ENCODE measurements at places on chromosomes 1 and 21. TPM values are rescaled to one million over a fixed set of nuclear protein-coding genes. Genes with fewer than 3 reads are reported as not detected.

Gene C8A
- not detected for polyA plus RNA-seq

Gene LEMD1
- polyA plus RNA-seq: not detected

Gene OR2AK2
- polyA plus RNA-seq: not detected

Gene PIK3R3
- polyA plus RNA-seq: 0.17 TPM

Gene ZNF644
- 7.0 TPM for polyA plus RNA-seq

Gene RHD
- not detected for polyA plus RNA-seq

Gene TMPRSS3
- not detected for polyA plus RNA-seq

Gene USP33
- polyA plus RNA-seq: 33.5 TPM

- DNase-seq: no peak
Observed at GRCh38 chr1:211194826-211195225, 60.9 kb upstream of the KCNH1 start.

- no peak for DNase-seq
Observed at GRCh38 chr1:225974454-225974853, 24.7 kb downstream of the SDE2 start.

GRCh38 chr1:232012773-232013386 lies 386.3 kb downstream of the DISC1 start:
- DNase-seq: peak; percentile 4

DNA sequence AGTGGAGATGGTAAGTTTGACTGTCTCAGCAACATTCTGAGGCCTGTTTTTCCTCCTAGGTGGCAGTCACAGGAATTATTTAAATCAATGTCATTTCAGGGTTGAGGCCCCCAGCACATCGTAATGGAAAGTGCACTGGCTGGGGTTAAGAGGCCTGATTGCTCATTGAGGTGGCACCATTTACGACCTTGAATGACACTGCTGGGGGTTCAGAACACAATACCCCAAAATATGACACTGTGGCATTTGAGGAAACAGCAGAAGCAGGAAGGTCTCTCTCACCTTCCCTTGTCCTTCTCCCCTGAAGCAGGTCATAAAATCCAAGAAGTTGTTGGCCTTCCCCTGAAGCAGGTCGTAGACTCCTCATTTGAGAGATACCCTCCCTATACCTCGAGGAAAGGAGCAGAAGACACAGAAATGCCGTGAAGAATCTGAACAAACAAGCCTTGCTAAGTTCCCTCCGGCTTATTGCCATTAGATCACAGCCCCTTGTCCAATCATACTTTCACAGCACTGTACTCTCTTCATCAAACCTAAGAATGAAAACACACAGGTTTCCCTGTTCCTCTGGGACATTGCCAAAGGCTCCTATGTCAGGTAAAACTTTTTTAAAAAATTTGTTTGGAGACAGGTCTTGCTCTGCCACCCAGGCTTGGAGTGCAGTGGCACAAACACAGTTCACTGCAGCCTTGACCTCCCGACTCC lies 71.3 kb downstream of the S1PR1 start:
- no peak for DNase-seq

- DNase-seq: no peak
Observed at GRCh38 chr21:25734654-25734903, 125 bp downstream of the ATP5PF start.

- DNase-seq: no peak
Observed at GRCh38 chr1:41689558-41689981, 205.1 kb upstream of the EDN2 start.

DNA sequence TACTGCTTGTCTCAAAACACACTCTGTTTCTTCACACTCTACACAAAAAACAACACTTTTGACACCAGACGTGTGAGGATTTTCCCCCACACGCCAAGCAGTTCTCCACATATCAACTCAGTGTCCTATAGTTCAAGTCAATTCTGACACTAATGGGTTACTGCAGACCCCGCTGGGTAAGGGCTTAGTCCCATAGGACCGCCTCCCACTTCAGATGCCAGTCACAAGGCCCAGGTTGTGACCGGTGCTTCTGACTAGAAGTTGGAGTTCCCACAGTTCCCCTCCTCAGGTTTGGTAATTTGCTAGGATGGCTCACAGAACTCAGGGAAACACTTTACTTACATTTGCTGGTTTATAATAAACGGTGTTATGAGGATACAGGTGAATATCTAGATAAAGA lies 19.9 kb downstream of the VPS13D start:
- DNase-seq: no peak

- no peak for DNase-seq
Observed at GRCh38 chr1:82042306-82043060, 241.7 kb downstream of the ADGRL2 start.

DNA sequence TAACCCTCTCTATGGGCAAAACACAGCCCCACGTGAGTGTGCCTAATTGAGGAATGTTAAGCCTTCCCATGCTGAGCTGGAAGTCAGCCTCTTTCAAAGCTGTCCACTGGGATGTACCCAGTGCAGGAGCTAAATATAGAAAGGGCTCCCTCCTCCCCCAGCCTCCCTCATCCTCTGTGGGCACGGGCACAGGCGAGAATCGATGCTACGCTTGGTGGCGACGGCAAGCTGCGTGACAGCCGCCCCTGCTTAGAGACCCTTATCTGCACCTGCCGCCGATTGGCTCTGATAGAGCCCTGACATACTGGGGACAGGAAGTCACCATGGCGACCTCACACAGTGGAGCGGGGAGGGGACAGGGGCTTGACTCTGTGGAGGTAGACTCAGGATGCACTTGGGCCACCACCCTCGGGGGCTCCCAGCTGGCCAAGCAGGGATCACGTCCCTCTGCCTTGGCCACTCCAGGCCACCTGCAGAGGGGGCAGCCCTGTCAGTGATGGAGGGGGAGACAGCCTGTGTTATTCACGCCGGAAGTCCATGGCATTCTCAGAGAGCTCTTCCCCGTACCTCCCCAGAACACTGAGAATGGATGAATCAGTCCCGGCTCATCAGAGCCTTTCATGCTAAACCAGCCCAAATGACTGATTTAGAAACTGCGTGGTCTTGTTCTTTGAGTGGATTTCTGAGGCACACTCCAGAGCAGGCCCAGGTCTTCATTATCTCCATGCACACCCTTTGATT lies 84.8 kb downstream of the KCND3 start:
- DNase-seq: no peak

DNA sequence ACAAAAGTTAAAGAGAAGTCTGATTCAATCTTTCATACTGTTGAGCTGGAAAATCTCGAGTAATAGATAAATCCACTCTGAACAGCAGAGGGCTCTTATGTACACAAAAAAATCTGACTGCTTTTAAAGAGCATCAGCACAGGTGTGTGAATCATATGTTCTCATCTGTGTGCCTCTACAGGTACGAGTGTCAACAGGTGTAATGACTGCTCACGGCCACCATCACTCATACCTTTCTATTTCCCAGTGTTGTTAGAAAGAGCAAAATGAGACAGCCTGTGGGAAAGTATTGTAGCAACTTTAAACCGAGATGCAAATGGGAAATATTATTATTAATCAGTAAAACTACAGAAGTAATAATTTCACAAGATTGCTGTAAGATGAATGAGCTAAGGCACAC lies 49.0 kb upstream of the SCAF4 start:
- DNase-seq: no peak

DNA sequence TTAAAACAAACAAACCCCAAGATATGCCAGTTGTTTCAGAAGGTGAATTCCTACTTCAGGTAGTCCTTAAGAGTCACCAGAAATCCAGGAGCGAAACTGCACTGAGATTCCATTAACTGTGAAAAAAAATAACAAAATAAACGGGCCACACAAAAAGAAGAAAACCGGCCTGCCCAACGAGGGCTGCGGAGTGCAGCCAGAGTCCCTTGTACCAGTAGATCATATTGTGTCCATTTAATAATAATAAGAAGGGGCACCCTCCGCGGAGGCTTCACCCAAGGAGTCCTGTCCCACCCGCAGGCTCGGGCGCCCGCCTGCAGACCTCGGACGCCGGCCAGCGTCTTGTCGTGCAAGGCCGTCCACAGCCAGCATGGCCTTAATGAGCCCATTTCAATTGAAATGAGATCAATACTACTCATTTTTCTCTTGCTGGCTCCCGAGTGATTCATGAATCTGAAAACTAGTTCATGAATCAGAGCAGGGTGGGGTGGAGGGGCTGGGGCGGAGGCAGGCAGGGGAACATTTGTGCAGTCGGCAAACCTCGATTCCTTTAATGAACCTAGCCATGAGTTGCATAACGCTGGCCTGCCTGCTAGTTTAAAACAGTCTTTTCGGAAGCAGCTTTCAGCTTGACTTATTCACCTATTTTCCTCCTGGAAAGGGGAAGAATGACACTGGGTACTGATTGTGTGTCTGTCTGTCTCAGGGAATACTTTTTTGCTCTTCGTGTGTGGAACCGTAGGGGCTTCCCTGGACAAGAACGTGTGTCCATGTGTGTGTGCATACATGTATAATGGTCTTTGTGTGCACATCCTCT lies 113.1 kb upstream of the IRF2BP2 start:
- DNase-seq: peak; percentile 95

DNA sequence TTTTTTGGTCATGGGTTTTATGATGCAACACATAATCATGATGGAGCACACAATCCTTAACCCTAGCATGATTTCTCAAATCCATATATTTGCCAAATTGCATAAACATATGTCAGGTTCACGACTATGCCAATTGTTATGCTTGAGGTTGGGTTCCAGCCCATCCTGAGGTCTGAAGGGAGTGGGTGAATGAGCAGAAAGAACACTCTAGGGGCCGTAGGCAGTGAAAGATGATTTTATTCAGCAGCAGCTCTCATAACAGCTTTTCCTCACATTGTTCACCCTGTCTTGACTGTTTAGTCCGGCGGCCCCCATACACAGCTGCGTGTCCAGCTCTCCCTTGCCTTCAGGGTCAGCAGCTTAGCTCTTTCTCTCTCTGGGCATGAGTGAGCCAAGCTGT lies 627.7 kb downstream of the PLA2G4A start:
- DNase-seq: no peak

DNA sequence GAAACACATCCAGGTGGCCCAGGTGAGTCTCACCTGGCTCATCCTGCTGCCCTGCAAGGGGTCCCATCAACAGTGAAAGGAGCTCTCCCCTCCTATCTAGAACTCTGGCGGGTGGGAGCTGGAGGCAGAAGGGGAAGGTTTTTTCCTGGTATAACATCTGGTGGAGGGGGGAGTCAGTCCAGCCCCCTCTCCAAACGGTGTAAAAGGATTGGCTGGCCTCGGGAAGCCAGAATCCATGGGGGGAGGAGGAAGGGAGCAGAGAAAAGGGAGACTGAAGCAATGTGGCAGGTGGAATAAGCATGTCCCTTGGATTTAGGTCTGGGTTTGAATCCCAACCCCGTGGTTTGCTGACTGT lies 1.2 kb upstream of the CAMK2N1 start:
- DNase-seq: no peak

- no peak for DNase-seq
Observed at GRCh38 chr1:43048601-43049011, 89.9 kb upstream of the SLC2A1 start.

GRCh38 chr1:70442490-70442889 lies 31.4 kb downstream of the CTH start:
- no peak for DNase-seq

DNA sequence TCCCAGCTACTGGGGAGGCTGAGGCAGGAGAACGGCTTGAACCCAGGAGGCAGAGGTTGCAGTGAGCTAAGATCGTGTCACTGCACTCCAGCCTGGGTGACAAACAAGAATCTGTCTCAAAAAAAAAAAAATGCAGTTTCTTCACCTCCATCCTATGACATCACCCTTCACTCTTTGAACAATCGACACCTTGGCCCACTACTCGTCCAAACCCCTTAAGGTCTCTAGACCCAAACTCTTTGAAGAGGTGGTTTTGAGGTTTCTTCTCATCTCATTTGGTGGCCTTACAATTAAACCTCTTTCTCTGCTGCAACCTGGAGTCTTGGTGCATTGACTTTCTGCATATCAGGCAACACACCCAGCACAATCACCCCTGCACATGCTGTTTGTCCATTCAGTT lies 86.1 kb downstream of the SLC16A1 start:
- DNase-seq: no peak

DNA sequence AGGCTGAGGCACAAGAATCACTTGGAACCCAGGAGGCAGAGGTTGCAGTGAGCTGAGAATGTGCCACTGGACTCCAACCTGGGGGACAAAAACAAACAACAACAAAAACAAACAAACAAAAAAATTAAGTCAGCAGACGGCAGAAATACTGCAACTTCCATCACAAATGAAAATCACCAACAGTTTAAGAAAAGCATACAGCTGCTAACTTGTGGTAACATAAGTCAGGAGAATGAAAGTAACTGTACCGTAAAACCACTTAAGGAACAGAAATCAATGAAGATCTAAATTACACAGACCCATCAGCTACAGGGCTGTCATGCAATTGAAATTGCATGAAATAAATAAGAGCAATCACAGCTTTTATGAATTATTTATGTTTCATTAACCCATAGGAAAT lies 25.0 kb downstream of the MCOLN2 start:
- DNase-seq: no peak

DNA sequence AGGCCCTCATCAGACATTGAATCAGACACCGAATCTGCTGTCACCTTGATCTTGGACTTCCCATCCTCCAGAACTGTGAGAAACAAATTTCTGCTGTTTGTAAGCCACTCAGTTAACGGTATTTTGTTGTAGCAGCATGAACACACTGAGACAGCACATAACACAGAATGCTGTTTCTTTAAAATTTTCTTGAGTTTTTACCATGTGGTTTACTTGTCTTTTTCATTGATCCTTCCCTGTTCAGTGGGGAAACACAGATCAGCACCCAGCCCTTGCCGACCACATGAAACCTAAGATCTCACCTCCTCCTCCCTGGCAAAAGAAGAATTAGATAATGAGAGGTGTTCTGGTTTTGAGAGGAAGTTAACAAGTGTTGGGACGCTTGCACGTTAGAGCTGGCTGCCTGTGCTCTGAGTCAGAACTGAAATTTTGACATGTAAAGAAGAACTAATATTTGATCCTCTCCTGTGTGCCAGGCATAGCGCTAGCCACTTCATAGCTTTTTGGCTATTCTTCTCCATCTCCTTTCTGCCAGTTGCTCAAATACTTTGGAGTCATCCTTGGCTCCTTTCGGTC lies 179.6 kb downstream of the DHRS3 start:
- DNase-seq: no peak

DNA sequence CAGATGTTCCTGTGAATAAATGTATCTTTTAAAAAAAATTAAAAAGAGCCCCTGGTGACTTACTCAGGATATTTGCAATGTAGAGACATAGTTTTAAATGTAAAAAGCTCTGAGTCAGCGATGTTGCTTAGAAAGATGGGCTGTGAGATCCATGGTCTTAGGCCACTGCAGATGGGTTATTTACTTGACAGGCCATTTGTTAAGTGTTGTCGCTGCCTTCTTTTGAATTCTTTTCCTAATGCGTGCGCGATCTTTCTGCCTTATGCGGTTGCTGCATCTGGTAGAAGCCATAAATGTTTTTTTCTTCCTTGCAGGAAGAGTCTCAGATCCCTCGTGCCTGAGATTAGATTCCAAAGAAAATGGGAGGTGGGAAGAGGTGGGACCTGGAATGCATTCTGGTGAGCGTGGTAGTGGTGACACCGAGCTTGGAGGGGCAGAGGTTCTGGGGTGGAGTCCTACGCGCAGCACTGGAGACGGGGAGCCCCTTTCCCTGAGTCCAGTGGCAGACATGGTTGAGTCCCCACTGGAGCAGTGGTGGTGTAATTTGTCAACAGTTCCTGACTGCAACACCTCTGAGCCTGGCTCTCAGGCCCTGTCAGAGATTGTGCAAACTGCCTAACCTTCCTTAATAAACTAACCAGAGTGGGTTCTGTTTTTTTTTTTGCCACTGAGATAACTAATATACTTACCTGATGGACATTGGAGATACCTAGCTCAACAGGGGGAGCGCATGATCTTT lies 197.2 kb downstream of the HHAT start:
- DNase-seq: no peak

GRCh38 chr1:152071123-152071522 lies 17.7 kb downstream of the TCHHL1 start:
- no peak for DNase-seq

Data from CD14-positive monocyte (primary cell).